ENCODE measurements at places on chromosomes 2 and 18. TPM values are rescaled to one million over a fixed set of nuclear protein-coding genes. Genes with fewer than 3 reads are reported as not detected.

DNA sequence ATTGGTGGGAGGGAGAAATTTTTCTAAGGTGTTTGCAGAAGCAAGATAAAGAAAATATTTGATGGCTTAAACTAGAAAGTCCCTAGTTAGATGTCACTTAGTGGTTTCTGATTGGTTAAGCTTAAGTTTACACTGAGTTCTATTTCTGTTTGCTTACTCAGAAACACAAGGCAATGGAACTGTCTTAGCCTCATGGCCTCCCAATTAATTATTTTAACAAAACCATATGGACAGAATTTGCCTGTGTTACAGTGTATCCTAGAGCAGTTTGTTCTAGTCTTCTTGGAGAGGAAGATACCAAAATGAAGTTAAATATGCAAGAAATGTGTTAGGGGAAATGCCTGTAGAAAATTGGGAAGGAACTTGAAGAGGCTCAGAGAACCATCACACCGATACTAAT, 4.6 kb upstream of the IMPACT start:
- no peak overlapping the region for H3K27ac ChIP-seq
- DNase-seq: no peak
- H3K4me3 ChIP-seq: no peak overlapping the region
- H3K27me3 ChIP-seq: no peaks in the 10 kb centered on the region

DNA sequence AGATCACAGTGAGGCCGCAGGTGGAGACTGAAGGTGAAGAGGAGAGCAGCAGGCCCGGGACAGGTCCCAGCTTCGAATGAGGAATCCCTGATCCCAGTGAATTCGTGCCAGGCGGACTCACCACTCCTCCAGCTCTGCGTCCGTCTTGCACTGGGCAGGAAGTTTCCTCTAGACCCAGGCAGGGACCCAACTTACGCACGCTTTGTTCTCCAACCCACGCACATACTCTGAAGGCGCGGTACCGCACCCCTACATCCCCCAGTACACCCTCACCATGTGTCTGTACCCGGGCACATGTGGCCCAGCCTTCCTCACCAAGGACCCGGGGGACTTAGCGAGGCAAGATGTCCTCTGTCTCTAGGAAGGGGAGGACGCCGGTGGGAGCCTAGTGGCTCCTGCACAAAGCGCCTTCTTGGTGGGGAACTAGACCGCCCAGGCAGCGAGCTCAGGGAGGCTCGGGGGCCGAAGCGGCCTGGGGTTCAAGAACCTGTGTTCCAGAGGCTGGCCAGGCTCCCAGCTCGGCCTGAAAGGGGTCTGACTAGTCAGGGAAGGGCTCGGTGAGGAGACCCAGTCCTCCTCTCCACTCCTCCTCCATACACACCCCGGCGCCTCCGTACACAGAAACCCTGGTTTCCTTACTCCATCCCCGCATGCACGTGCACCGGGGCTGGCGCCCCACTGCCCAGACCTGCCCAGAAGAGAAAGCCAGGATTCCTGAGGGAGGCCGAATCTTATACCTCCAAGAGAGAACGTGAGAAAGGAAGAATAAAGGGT, 38.3 kb upstream of the ATP6V1B1 start:
- no peak overlapping the region for H3K27ac ChIP-seq
- H3K4me1 ChIP-seq: no peaks in the 10 kb centered on the region
- no peak overlapping the region for H3K4me3 ChIP-seq
- H3K36me3 ChIP-seq: no peaks in the 10 kb centered on the region
- H3K27me3 ChIP-seq: no peaks in the 10 kb centered on the region

DNA sequence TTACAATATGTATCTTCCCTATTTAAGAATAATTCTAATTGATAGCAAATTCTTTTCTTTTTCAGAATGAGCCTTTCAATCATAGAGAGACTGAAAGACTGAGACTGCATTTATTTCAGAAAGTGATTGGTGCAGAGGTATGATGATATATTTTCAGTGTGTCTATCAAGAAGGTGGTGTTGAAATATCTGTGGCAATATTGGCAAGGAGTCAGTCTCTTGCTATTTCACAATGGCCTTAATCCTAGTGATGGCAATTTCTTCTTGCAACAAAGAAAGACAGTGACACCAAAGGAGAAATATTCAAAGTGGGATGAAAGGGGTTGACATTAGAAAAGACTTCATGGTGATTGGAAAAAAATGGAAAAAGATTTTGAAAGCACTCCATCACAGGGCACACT, 21.7 kb upstream of the ZBTB14 start:
- no peak overlapping the region for H3K27ac ChIP-seq
- no peaks in the 10 kb centered on the region for H3K36me3 ChIP-seq
- H3K4me1 ChIP-seq: no peaks in the 10 kb centered on the region
- no peak overlapping the region for H3K4me3 ChIP-seq
- peaks cover 2% of the 10 kb centered on the region for H3K27me3 ChIP-seq
- DNase-seq: no peak

The TTR gene
- total RNA-seq: not detected

The MC2R gene
- total RNA-seq: not detected

All from aorta (tissue), 5 donors.